ENCODE measurements at places on chromosomes 3 and 15.

DNA sequence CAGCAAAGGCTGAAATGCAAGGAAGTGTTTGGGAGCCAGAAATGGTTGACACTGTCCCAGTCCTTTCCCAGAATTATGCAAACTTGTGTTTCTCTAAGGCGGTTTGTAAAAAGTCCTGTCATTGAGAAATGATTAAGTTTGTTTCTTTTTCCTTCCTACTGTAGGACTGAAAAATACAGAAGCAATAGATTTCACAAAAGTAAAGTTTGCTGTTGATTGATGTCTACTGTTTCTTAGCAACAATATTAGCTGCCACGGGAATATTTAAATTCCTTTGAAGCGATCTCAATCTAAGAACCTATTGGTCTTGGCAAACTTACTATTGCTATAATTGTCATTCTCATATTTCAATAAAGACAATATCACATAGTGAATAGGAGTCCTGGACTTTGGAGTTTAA lies 100.7 kb upstream of the IL12A start:
- DNase-seq, result no peak

DNA sequence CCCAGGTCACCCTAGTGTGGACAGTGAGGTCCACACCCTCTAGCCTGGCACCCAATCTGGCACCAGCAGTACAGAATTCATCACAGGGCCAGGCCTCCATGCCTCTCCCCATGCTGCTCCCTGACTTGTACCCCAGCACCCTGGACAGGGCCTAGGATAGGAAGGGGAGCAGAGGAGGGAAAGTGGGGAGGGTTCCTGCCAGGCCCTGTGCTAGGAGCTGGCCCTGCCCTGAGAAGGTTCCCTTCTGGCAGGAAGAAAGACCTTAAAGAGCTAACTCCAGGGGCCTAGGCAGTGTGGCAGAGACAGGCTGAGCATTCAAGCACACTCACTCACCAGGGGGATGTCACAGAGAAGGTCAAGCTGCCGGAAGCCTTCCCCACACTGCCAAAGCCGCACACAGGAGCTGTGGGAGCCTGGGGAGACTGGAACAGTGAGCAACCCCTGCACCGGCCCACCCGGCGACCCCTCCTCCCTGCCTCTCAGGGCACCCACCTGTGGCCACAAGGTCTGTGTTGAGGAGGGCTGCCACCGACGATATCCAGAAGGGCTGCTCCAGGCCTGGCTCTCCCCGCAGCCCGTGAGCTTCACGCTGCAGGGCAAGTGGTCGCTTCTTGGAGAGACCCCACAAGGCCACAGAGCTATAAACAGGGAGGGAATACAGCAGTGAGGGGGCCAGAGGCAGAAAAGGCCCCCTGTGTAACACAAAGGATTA lies 7.4 kb downstream of the RRP9 start:
- DNase-seq, result no peak

- DNase-seq, result no peak
Observed at GRCh38 chr3:115403786-115404185, 219.5 kb upstream of the GAP43 start.

DNA sequence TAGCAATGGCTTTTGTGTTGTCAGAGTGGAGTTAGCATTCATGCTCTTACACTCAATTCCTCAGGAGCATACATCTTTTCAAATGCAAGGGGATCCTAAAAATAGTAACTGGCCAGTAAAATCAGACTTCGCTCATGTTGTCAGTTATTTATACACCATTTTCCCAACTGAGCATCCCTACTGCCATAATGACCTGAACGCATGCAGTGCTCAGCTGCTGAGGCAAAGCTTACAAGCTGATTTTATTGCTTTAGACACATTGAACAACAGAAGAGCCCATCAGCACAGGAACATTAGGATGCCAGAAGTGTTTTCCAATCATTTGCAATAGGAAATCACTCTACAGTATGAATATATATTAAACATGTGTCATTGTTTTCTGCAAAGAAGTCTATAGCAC lies 689.7 kb upstream of the BCHE start:
- DNase-seq, result no peak

GRCh38 chr15:83200589-83200988 lies 7.0 kb downstream of the HDGFL3 start:
- no peak for DNase-seq

All from body of pancreas (tissue), 4 donors.